ENCODE measurements at places on chromosomes 2 and 18.

DNA sequence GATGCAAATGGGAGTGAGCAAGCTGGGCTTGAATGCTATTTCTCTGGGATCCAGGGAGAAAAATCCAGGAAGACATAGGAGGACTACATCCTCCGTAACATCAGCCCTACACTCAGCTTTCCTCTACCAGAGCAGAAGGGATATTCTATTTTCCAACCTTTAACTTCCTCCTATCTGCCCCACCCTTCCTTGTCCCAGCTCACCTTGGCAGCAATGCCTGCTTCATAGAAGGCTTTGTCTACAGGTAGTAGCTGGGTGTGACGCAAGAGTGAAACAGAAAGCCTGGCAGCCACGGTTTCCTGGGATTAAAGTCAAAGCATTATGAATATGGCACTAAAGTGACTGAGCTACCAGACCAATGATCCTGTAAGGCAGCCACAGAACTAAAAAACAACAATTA lies 3.9 kb downstream of the KRTCAP3 start:
- no peak for DNase-seq

DNA sequence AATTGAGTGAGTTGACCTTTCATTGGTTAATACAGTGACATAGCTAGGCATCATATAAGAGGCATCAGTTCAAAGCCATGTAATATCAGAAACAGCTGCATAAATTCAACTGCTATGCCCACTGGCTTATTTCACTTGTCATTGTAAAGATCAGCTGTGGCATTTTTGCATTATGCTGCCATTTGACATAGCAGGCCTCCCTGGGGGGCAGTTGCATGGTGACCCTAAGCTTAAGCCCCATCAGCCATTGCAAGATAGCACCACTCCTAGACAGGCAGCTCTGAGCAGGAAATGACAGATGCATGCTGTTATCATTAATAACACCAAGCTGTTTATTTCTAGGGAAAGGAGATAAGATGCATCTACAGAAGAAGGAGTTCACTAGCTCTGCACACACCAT lies 233.4 kb upstream of the CNTNAP5 start:
- no peak for DNase-seq

GRCh38 chr2:16669388-16669787 lies 3.8 kb upstream of the CYRIA start:
- DNase-seq, result no peak

- no peak for DNase-seq
These were observed 45.2 kb upstream of the RAB6C start for GRCh38 chr2:129934044-129934822.

DNA sequence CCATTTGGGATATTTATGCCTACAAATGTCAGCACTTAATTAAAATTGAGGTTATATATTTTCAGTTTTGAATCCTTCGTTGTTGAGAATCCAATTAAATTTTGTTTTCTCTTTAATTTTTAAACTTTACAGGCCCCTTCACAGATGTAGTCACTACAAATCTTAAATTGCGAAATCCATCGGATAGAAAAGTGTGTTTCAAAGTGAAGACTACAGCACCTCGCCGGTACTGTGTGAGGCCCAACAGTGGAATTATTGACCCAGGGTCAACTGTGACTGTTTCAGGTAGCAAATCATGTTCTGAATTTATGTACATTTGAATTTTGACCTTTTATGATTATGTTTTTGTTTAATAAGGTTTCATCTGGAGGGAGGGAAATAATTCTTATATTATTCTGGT lies 17.9 kb downstream of the VAPA start:
- no peak for DNase-seq

All from stimulated activated CD8-positive, alpha-beta memory T cell treated with anti-CD3 and anti-CD28 coated beads, Interleukin-7, amount 100 ng/mL, for 24 hours (primary cell).